ENCODE measurements at places on chromosomes 7 and 10. TPM values are rescaled to one million over a fixed set of nuclear protein-coding genes. Genes with fewer than 3 reads are reported as not detected.

GRCh38 chr7:141557360-141557759, 6.2 kb downstream of the AGK start:
- H3K27ac ChIP-seq = no peak overlapping the region
- H3K27me3 ChIP-seq = no peaks in the 10 kb centered on the region
- no peaks in the 10 kb centered on the region for H3K36me3 ChIP-seq
- H3K4me3 ChIP-seq = no peak overlapping the region
- no peak for DNase-seq

GRCh38 chr7:33107136-33108066, 1.8 kb downstream of the RP9 start:
- H3K4me3 ChIP-seq = no peak overlapping the region

GRCh38 chr10:66008221-66008620, 917.6 kb upstream of the LRRTM3 start:
- no peaks in the 10 kb centered on the region for H3K36me3 ChIP-seq
- H3K27me3 ChIP-seq = no peaks in the 10 kb centered on the region
- H3K4me1 ChIP-seq = no peaks in the 10 kb centered on the region
- H3K4me3 ChIP-seq = no peak overlapping the region

DNA sequence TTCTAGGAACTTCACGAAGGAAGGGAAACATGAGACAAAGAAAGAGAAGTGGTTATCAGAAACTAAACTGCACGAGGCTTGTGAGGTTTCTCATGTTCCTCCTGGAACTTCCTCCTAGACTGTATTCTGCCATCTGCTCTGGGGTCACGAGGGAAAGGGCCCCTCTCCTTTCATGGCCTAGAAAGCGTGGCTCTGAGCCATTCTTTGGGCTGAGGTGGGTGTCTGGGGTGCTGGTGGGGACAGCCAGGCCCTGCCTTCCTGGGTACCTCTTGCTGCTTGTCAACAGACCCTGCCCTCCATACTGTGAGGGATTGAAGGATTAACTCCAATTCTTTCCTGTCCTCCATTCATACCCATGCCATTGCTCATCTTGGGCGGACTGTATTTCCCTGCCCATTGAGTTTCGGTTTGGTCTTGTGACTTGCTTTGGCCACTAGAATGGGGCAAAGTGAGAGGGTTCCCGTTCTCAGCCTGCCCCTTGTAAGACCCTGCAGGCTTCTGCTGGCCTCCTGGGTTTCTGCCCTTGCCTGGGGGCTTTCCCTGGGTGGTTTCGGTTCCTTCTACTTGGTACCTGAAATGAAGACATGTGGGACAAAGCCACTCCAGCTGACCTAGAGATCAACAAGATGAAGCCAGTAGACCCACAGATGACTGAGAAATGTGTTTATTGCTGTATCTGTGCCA, 14.9 kb upstream of the GIMAP8 start:
- no peaks in the 10 kb centered on the region for H3K4me1 ChIP-seq
- H3K4me3 ChIP-seq = no peak overlapping the region
- no peaks in the 10 kb centered on the region for H3K27me3 ChIP-seq
- H3K27ac ChIP-seq = no peak overlapping the region
- DNase-seq = peak; percentile 45

The OR2A42 gene
- not detected for total RNA-seq

- DNase-seq = peak; percentile 86
- H3K27ac ChIP-seq = peak overlapping the region; percentile 91
These were observed 1.7 kb downstream of the CREB3L2 start for GRCh38 chr7:138000081-138000701.

The ZPBP gene
- not detected for total RNA-seq

The GDF10 gene
- 5.6 TPM for total RNA-seq

DNA sequence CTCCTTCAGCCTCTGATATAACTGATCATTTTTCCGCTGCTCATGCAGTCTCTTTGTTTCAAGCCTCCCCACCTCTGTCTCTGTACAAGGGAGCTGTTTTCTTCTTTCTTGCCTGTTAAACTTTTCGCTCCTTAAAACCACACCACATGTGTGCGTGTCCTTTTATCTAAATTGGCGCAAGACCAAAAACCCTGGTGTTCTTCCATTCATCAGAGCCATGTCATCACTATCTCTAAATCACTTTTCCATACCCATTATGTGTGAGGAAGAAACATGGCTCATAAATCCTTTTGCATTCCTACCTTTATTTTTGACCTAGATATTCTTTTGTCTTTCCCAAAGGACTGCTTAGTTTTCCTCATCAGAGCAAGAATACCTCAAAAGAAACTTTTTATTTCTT, 239.0 kb upstream of the IMMP2L start:
- H3K4me1 ChIP-seq = no peaks in the 10 kb centered on the region
- DNase-seq = no peak
- H3K27ac ChIP-seq = no peak overlapping the region
- H3K4me3 ChIP-seq = no peak overlapping the region
- H3K36me3 ChIP-seq = no peaks in the 10 kb centered on the region

The GCK gene
- 1.9 TPM for total RNA-seq

- peak; percentile 73 for DNase-seq
- no peaks in the 10 kb centered on the region for H3K36me3 ChIP-seq
- H3K27me3 ChIP-seq = no peaks in the 10 kb centered on the region
- no peak overlapping the region for H3K27ac ChIP-seq
These were observed 18.3 kb upstream of the HBP1 start for GRCh38 chr7:107150375-107151073.

- no peak overlapping the region for H3K4me3 ChIP-seq
- no peak for DNase-seq
- no peaks in the 10 kb centered on the region for H3K4me1 ChIP-seq
- no peaks in the 10 kb centered on the region for H3K27me3 ChIP-seq
- no peaks in the 10 kb centered on the region for H3K36me3 ChIP-seq
These were observed 89.0 kb downstream of the AMPH start for GRCh38 chr7:38542156-38542555.
